Effector memory CD4-positive, alpha-beta T cell (primary cell): ENCODE measurements at places on chromosomes 16 and 17.
A peak's percentile ranks its signal among the peaks of the same experiment; 100 is the strongest.

DNA sequence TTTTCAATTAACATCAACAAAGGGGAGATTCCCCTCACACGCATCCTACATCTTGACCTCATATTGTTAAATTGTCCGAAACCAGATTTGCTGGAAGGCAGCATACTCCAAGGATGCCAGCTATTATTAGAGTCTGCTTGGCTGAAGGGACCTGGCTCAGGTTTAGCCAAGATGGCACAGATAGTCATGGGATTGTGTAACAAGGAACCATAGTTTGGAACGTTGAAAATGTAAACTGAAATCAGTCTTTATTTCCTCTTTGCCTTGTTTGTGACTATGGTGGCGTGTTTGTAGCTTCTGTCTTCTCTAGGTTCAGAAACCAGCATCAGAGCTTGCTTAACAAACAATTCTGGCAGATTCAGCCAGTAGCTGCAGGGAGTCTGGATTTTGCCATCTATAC, 5.9 kb downstream of the ARSG start:
- DNase-seq: no peak

DNA sequence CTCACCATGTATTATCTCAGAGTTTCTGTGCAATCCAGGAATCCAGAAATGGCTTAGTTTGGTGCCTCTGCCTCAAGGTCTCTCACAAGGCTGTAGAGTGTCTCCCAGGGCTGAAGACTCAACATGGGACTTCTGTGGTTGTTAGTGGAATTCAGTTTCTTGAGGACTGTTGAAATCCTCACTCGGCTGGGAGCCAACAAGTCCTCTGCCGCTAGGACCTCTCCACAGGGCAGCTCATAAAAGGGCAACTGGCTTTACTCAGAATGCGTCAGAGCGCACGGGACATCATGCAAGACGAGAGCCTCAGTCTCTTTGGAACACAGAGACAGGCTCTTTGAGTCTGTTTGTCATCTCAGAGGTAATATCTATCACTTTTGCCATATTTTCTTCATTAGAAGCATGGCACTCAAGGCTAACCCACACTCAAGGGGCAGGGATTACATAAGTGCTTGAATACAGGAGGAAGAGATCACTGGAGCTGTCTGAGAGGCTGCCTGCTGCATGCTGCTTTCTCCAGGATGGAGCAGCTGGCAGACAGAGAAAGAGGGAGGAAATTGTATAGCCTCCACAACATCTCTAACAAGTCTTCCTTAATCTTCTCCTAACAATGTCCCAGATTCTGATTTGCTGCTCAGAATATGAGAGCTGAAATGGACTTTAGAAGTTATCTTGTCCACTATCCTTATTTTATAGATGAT, 97.5 kb upstream of the ASIC2 start:
- DNase-seq: no peak

GRCh38 chr16:76756951-76757350, 434.0 kb upstream of the MON1B start:
- no peak for DNase-seq

DNA sequence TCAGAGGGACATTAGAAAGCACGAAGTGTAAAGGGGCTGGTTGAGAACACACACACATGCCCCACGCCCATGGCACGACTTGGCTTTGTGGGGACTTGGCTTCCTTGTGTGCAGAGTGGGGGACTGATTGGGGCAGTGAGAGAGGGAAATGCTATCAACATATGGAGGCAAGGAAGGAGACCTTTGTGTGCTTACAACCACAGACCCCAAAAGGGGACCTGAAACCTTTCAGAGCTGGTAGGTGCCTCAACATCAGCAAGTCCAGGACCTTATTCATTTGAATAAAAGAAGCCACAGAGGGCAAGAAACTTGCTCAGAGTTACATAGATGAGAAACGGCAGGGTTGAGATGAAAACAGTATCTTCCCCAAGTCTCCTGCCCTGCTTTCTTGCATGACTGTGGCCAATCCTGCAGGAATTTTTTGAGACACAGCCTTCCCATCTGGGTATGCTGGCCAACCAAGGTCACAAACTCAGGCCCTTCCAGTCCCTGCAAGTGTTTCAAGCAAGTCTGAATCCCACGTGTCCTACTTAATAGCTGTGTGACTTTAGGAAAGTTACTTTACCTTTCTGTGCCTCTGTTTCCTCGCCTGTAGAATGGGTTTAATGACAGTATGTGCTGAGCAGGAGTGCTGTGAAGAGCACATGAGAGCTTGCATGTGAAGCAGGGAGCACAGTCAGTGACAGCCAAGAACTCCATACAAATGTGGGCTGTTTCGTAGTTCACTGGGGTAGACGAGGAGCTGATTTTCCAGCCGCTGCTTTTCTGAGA, 26.2 kb downstream of the C16orf78 start:
- no peak for DNase-seq

GRCh38 chr16:11914210-11915113, 1.3 kb downstream of the GSPT1 start:
- DNase-seq: peak; percentile 16

DNA sequence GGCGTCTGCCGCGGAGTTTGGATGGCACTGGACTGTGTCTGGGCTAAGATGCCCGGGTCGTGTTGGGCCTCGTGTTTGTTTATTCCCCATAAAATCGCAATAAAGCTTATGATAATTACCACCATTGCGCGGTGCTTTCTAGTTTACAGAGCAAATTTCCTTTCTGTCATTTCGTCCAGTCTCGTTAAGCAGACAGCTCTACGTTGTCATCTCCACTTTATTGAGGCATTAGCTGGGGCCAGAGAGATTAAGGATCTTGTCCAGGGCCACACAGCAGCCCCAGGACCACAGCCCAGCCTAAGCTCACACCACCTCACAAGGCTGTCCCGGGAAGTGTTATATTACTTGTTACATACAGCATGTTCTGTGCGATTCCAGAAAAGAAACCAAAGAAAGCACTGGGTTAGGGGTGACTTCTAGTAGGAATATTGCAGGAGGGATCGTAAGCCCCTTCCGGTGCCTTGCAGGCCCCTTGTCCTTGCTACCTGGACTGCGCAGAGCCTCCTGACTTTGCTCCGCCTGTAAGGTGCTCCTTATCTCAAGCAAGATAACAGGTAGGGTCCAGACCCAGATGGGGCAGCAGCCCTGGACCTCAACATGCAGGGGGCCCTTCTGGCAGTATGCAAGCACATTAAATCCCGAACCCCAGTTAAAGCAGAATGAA, 6.3 kb downstream of the NOS2 start:
- no peak for DNase-seq

- no peak for DNase-seq
Measured at GRCh38 chr16:81778231-81778630, 860 bp upstream of the PLCG2 start.

GRCh38 chr17:43583332-43583731, 37.2 kb upstream of the ETV4 start:
- DNase-seq: no peak

DNA sequence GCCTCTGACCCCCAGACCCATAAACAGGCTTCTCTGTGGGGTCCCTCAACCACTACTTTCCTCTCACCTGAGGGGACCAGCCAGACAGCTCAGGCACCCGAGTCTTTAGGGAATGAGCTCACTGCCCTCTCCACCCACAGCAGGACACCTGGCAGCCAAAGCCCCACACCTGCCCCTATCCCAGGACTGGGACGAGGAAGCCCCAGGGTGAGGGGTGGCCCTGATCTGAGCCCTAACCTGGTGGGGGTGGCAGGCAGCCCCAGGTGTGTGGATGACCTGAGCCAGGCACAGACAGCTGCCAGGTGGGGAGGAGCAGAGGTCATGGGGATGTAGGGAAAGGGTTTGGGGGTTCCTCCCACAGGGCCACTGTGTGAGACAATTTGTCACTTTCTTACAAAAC, 1.7 kb upstream of the TEX19 start:
- no peak for DNase-seq

DNA sequence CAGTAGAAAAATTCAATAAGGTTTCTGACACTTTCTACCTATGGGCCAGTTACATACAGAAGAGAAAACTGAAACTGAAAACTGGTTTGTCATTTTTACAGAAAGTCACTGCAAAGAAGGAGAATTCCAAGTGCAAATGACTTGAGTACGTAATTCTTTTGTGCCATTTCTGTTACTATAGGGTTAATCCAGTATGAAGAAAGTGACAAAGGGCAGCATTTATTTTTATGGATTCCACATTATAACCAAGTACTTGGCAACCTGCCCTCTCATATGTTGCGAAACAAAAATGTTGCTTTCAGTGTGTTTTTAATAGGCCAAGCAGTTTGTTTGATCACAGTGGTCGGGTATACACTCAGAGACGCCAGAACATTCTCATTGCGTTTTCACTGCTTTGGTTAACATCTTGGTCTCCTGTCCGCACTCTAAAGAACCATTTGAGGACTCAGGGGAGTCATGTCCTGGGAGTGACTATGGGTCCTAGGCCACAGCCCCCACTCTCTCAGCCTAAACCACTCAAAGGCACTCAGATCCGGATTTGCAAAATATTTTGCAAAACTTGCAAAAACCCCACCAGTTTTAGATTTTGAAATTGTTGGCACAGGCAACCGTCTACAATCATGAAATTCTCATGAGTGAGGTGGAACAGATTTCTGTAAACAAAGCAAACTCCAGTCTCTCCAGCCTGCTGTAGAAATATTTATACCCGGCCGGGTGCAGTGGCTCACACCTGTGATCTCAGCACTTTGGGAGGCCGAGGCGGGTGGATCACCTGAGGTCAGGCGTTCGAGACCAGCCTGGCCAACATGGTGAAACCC, 15.4 kb upstream of the HELZ start:
- DNase-seq: no peak

DNA sequence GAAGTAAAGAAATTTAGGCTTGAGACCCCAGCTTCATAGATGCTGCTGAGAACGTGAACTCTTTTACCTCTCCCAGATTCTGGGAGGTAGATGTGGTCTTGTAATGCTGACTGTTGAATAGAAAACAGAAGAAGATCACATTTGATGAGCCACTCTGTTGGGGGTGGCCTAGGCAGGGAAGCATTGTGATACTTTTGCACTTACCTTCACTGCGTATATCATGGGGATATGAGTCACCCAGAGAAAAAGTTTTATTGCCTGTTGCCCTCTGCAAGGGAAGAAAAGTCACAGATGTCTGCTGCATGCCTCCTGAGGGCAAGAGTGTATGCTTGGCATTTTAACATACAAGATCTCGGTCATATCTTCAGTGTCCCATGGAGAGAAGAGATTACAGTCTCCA, 365.4 kb downstream of the SNX29 start:
- no peak for DNase-seq

- DNase-seq: no peak
Measured at GRCh38 chr16:27727941-27728340, 178.0 kb downstream of the KATNIP start.

- no peak for DNase-seq
Measured at GRCh38 chr17:5770441-5771270, 186.3 kb upstream of the NLRP1 start.

- no peak for DNase-seq
Measured at GRCh38 chr17:8147141-8147804, 4.9 kb downstream of the PER1 start.
